ENCODE measurements at places on chromosomes 6 and 20. TPM values are rescaled to one million over a fixed set of nuclear protein-coding genes. Genes with fewer than 3 reads are reported as not detected.

DNA sequence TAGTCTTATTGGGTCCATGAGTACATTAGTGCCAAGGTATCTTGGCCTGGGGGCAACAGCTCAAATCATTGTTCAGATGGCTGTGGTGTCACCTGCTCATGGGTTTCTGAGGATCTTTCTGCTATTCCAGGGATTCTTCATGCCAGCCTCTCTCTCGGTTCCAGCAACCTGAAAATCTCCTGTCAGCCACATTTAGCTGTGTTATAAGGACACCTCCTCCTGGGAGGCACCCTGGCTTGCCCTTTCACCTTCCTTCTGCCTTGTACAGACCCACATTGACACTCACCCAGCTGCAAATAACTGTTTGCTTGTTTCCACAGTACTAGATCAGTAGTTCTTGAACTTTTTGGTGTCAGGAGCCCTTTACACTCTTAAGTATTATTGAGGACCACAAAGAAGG, 159.9 kb downstream of the GRM4 start:
- DNase-seq: peak; percentile 17

- no peak for DNase-seq
Observed at GRCh38 chr6:109799664-109800063, 108.6 kb downstream of the FIG4 start.

DNA sequence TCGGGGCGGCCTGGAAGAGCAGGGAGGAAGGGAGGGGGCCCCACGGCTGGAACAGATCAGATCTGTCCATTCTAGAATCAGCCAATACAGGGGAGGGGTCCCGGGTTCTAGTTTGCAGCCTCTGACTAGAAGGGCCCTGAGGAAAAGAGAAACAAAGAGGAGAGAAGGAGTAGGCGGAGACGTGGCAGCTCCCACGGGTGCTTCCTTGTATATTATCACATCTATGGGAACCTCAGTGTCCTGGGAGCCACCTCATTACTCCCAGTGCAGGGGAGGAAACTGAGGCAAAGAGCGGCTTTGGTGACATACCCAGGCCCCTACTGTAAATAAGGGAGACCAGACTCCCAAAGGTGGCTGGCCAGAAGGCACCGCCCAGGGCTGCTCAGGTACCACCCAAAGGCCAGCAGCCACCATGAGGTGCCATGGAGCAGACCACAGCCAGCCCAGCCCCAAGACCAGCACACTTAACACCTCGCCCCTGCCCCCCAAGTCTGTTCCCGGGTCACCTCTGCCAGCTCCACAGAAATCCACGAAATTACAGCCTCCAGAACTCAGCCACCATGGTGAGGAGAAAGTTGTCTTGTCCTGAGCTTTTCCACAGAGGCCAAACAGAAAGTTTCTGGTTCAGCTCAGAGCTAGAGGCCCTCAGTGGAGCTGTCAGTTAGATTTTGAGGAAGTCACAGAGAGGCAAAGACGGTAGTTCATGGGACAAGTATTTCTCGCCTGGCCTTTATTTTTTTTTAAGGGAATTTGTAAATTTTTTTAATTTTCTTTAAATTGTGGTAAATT, 2.1 kb downstream of the ZC3H12D start:
- no peak for DNase-seq

DNA sequence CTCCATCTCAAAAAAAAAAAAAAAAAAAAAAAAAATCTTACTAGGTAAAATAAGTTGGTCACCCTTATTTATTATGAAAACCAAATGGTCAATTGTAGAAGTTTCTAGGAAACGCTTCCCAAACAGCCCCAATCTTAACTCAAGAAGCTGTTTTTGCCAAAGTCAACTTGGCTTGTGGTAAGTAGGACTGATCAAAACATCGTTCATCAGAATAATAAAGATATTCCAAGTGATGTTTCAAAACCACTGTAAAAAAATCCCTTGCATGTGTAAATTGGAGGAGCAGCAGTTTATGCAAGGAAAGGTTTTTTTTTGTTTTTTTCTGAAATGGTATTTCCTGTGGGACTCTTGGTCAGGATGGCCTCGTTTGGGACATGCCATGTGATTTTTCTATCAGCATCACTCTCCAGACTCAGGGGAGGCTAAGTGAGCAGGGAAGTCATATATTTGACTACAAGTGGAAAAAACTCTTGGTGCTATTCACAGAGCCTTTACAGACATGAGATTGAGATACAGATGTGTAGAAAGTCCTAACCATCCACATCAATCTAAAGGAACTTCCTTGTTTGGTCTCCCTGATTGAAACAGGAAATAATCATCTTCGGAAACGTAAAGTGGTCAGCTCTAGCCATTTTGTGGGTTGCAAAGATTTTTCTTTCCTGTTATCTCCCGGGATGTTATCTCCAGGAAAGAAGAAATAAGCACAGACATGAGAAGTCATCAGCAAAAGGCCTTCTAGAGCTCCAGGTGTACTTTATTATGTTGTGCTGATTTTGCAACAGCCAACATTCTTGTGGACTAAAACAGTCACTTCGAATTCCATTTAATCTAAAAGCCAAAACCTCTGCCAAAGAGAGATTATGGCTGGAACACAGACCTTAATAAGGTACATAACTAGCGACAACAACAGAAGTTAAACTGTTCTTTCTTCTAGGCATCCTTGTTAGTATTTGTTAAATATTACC, 177.8 kb downstream of the EDN1 start:
- DNase-seq: no peak

Gene RANBP9
- total RNA-seq: 27.2 TPM

Gene SPEF1
- not detected for total RNA-seq

Measured in colonic mucosa (tissue), 4 donors.